Activated T-cell treated with anti-CD3 and anti-CD28 coated beads for 48 hours (primary cell): ENCODE measurements at places on chromosomes 4 and X.

- DNase-seq, result no peak
Observed at GRCh38 chr4:36823199-36823967, 421.2 kb upstream of the NWD2 start.

DNA sequence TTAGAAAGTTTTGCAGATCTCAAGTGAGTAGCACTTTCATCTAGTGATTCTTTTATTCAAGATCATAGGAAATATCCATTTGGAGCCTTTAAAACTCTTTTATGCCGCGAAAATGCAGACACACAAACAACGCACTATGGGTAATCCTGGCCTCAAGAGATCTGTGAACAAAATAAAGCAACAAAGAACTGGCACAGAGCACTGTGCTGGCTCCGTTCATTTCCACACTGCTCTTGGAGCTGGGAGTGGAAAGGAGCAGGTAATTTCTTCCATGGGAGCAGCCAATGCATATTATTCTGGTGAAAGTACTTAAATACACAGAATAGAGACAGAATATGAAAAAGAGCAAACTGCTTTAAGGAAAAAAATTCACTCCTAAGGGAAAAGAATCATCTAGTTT is 172.7 kb upstream of the FRG1 start:
- no peak for DNase-seq

DNA sequence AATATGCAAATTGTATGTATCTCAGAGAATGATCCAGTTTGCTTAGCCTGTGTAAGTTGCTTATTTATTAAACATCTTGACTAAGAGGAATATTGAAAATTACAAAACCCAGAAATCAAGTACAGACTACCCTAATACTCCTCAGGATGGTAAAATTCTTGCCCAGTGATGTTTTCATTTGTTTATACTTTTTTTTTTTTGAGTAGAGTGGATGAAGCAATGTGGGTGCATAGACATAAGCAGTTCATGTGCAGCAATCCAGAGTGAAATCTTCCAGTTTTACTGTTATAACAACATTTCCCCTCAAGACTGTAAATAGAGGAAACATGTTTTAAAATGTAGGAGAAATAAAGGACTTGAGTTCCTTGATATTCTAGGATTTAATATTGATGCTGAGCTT is 4.7 kb downstream of the GLRB start:
- DNase-seq, result no peak

- no peak for DNase-seq
Observed at GRCh38 chr4:158333820-158334219, 123.5 kb downstream of the TMEM144 start.

- DNase-seq, result peak; percentile 53
Observed at GRCh38 chrX:107776649-107777535, 641 bp upstream of the NCBP2L start.

DNA sequence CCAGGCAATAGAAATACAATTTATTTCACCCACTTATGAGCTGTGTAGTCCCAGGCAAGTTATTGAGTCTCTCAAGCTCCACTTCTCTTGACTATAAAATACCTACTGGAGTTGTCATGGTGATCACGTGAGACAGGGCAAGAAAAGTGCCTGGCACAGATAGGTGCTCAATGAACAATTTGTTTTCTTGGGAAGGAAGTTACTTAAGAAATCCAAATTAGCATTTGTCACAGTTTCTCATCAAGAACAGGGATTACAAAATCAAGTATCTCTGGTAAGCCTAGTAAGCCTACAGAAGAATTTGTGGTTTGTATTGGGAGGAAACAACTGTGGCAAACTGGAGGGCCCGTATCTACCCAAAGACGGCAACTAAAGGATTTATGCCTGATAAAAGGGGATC is 37.5 kb upstream of the RASGEF1B start:
- DNase-seq, result no peak

- DNase-seq, result no peak
Observed at GRCh38 chrX:23008431-23009099, 8.8 kb downstream of the DDX53 start.

DNA sequence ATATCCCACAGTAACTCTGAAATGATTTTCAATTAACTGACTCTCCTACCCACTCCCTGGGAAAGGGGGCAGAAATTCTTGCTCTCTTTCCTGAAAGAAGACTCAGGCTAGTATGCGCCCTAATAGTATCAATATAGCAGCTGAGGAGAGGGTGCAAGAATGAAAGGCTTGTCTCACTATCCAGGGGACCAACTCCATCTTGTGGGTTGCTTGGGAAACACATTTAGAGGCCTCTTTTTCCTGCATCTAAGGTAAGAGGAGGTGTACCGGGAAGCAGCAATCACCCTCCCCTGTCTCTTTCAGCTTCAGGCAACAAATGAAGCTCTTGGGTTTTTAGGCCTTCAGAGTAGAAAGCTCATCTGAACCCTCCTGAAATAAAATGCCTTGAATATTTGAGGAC is 11.3 kb downstream of the TMEM255A start:
- DNase-seq, result no peak

GRCh38 chr4:16157609-16158503 is 68.4 kb downstream of the TAPT1 start:
- DNase-seq, result no peak

DNA sequence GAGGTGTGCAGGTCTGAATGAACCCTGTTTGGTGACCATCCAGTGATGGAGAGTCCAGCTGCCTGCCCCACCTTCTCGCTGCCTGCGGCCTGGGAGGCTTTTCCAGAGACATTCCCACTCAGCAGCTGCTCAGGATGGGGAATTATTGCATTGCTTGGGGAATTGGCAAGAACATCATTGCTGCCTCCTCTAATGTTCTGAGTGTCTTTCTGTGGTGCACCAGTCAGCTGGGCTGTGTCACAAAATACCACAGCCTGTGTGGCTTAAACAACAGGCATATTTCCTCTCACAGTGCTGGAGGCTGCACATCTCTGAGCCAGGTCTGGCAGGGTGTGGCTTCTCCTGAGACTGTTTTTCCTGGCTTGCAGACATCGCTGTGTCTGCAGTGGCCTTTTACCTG is 86.8 kb upstream of the AFAP1 start:
- no peak for DNase-seq

GRCh38 chrX:138150709-138151108 is 560.8 kb downstream of the FGF13 start:
- no peak for DNase-seq

DNA sequence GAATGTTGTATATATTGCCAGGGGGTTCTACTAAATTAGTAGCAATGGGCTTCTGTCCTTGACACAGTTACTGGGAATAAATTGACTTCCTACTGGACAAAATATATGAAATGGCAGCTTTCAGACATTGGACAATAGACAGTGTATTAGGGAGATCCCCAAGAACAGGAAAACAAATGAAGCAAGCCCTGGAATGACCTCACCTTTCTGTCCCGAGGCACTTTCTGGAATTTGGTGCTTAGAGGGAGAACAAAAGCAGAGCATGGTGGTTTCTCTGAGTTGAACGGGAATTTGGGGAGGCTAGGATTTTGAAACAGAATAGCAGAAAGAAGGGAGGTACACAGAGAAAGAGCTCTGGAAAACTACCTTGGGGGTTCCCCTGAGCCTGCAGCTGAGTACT is 187.7 kb upstream of the MAGEB2 start:
- DNase-seq, result no peak

- DNase-seq, result no peak
Observed at GRCh38 chrX:154046940-154047610, 27.4 kb upstream of the IRAK1 start.

DNA sequence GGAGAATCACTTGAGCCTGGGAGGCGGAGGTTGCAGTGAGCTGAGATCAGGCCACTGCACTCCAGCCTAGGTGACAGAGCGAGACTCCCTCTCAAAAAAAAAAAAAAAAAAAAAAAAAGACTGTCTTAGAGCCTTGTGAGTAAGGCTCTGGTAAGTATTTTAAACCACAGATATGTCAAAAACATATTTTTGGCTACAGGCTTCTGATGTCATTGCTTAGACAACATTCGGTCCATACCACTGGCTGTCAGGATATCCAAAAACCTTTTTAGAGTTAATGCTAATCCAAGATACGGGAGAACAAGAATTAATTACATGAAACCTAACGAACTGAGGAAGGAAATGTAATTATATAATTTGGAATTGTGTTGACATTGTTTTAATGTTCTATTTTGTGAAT is 999.5 kb upstream of the PABPC4L start:
- no peak for DNase-seq

- DNase-seq, result no peak
Observed at GRCh38 chrX:10110316-10110935, 46.3 kb upstream of the CLCN4 start.

- DNase-seq, result no peak
Observed at GRCh38 chrX:79084923-79085322, 59.6 kb upstream of the GPR174 start.

DNA sequence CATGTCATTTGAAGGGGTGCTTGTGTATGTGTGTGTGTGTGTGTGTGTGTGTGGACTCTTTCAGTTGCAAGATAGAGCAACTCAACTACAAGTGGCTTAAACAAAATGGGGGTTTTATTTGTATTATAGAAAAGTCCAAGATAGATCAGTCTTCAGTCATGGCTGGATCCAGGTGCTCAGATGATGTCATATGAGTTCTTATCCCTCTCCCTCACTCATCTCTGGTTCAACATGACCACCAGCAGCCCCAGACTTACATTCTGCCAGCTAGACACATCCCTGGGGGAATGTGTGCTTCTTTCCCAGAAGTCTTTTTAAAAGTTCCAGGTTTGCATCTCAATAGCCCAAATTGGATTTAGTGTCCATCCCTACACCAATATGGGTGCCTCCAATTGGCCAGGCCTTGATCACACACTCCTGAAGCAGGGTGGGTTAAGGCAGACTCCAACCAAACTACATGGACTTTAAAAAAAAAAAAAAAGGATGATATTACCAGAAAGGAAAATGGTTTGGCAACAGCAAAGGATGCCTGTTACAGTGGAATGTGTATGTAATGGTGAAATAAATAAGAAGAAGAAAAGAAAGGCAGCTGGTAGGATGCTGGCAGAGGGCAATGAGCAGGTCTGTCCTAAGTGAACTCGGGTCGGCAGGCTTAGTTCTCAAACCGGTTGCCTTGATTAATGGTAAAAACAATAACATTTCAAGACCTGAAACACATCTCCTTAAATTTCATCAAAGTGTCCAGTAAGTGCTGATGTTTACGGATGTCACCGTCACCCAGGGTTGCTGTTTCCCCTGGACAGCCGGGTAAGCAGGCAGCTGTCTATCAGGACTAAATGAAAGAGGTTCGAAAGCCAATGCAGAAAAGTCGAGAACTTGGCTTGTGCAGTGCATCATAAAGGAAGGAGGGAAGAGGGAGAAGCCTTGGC is 107.7 kb downstream of the SMIM20 start:
- no peak for DNase-seq
